ENCODE measurements at places on chromosomes 4 and X. TPM values are rescaled to one million over a fixed set of nuclear protein-coding genes. Genes with fewer than 3 reads are reported as not detected.

DNA sequence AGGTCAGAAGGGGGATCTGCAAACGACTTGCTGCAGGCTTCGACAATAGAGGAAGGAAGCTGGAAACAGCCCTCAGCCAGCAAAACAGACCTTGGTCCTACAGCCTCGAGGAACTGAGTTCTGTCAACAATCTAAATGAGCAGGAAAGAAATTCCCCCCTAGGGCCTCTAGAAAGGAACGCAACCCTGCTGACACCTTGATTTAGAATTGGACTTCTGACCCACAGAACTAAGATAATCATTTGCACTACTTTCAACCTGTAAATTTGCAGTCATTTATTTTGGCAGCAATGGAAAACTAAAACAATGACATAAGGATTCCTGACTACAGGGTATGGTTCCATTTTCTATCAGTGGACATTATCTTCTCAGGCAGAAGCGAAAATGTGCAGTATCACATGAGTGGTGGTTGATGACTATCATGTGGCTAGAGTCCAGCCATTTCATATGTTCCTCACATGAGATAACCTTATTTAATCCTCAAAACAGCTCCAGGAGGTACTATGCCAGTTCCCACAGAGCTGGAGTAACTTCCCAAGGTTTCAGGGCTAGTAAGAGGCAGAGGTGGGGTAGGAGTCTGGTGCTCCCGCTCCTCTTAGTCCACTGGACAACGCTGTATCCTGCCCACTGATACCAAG, 61.6 kb downstream of the SAT1 start:
- no peak for DNase-seq

- DNase-seq, result no peak
These were observed 13.7 kb upstream of the PHKA1 start for GRCh38 chrX:72727846-72728245.

DNA sequence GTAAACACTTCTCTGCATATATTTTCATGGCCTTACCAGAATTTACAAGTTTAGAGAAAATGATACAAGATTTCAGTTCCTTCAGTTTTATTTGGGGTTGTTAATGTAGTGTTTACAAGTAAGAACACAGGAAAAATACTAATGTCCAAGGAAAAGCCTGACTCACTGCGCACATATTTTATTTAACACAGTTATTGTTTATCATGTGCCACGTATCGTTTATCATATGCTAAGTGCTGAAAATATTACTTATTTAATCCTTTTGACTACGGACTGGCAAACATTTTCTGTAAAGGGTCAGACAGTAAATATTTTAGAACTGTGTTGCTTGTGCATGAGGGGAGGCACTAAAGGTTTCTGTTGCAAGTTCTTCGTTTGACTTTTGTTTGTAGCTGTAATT, 794 bp downstream of the HSD17B13 start:
- DNase-seq, result no peak

GRCh38 chr4:10832806-10833628, 148.4 kb upstream of the CLNK start:
- DNase-seq, result no peak

DNA sequence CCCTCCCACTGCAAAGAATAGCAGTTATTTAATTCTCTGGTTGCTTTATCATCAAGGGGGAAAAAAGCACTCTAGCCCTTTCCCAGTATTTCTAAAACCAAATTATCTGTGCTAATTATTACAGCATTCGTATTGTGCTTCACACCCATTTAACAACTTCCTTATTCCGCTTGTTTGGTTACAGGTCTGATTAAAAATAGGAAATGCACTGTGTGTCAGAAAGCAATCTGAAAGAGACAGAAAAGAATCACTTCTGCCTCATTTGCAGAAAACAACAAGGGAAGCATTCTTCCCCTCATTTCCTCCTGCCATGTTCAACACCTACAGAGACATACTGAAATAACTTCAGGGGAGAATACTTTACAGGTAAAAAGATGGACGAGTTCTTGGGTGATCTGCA, 114.9 kb upstream of the MAP3K15 start:
- DNase-seq, result no peak

- DNase-seq, result no peak
These were observed 37.5 kb upstream of the NKRF start for GRCh38 chrX:119643696-119644095.

- no peak for DNase-seq
These were observed 42.5 kb downstream of the VGLL1 start for GRCh38 chrX:136574548-136574947.

- no peak for DNase-seq
These were observed 57.0 kb downstream of the DCAF8L1 start for GRCh38 chrX:27924261-27924660.

DNA sequence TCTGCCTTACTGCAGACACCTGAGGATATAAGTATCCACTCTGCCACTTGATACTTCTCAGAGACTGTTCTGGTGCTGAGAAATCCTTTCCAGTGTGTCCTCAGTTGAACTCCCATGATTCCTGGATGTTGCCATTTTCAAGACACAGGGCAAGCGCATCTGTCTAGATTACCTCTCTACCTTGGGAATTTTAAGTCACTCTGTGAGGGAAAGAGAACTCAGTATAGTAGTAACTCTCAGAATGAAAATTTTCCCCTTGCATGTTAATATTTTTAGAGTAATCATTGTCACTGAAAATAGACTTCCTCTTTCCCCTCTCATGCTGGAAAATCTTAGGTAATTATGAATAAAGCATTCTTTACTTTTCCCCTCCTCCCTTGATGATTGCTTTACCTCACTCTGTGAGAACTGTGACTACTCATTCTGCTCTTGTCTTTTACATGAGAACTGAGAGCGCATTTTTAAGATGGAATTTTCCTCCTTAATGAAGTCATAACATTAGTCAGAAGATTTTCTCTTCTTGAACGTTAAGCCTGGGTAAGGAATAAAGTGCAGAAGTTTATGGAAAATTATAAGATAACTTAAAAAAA, 45.0 kb downstream of the TET2 start:
- DNase-seq, result no peak

- no peak for DNase-seq
These were observed 200.0 kb upstream of the NPY2R start for GRCh38 chr4:155008389-155008788.

DNA sequence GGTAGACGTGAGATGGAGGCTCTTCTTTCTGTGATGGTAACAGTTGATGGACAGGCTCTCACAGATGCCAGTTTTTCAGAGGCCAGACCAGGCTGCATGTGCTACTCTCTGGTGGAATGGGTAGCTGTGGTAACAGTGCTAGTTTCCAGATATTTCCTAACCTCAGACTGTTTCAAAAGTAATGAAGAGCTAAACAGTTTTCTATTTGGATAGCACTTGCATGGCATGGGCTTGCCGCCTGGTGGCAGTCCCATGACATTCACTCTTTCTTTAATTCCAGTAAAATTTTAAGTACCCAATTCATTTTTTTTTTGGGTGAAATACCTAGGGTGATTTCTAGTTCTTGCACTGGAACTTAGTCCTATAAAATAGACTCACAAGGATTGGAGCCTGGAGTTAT, 220.2 kb upstream of the MAD2L1 start:
- no peak for DNase-seq

DNA sequence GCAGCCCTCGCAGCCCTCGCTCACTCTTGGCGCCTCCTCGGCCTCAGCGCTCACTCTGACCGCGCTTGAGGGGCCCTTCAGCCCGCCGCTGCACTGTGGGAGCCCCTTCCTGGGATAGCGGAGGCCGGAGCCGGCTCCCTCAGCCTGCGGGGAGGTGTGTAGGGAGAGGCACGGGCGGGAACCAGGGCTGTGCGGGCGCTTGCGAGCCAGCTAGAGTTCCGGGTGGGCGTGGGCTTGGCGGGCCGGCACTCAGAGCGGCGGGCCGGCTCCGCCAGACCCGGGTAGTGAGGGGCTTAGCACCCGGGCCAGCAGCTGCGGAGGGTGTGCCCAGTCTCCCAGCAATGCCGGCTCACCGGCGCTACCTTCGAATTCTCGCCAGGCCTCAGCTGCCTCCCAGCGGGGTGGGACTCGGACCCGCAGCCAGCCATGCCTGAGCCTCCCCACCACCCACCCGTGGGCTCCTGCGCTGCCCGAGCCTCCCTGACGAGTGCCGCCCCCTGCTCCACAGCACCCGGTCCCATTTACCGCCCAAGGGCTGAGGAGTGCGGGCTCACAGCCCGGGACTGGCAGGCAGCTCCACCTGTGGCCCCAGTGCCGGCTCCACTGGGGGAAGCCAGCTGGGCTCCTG, 1.4 kb upstream of the AADAT start:
- no peak for DNase-seq

- DNase-seq, result no peak
These were observed 151.2 kb upstream of the TLL1 start for GRCh38 chr4:165721815-165722214.

DNA sequence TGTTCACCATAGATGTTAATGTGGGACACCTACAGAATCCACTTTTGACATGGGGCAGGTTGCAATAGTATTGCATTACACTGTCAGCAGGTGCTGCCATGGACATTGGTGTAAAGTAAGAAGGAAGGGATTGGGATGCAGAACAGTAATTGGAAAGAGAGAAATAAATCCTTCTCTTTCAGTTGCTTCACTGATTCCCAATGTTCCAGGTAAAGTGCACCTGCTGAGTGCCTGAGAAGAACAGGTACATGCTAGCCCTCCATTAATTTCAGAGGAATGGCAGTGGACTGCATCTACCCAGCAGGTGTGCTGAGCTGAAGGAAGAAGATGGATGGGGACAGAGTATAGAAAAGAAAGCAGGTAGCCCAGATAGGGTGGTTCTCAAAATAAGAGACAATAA, 248.5 kb downstream of the TENM3 start:
- no peak for DNase-seq

DNA sequence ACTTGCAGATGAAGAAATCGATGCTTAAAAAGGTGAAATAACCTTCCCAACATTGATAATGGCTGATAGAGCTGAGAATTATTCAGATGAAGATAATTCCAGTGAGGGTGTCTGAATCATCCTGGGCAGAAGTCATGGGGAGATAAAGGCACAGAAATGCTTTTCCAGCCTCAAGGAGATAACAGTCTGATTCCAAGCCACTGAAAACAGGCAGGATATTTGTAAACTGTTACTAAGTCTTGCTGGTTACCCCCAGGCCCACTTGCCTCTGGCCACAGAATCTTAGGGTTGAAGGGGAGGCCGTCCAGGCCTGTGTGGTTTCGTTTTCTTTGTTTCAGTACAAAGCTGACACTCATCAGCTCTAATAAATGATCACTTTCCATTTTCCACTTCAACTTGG, 158.5 kb downstream of the SH3KBP1 start:
- no peak for DNase-seq

- no peak for DNase-seq
These were observed 66.0 kb downstream of the UBE2K start for GRCh38 chr4:39763714-39764572.

DNA sequence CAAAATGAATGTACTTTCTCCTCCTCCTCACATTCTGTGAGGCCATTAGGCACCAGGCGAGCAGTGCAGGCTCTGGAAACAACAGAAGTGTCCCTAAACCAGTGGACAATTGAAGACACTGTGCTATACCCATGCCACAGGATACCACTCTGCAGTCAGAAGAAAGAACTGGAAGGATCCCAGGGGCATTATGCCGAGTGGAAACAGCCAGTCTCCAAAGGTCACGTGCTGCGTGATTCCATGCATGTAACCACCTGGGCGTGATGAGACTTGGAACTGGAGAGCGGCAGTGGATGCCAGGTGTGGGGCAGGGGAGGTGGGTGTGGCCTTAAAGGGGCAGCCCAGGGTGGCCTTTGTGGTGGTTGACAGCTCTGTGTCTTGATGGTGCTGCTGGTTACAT, 139.4 kb downstream of the EVC2 start:
- DNase-seq, result no peak

DNA sequence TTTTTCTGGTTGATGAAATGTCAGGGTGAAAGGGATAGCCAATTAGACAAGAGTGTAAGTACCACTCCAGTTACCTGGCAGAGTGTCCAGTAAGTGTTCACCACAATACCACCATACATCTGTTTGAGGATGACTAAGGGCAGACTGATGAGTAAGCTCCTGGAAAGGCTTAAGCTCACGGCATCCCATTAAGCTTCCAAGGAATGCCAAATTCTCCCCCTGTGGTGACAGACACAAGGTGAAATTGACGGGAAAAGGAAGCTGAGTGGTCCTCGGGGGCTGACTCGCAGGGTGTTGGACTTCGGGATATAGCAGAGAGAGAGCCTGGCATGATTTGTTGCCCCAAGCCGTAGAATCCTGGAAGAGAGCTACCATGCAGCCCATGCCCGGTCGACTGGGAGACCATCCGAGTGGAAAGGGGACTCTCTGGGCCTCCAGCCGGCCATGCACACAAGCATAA, 7.6 kb upstream of the BST1 start:
- DNase-seq, result no peak

- no peak for DNase-seq
These were observed 13.3 kb downstream of the OPHN1 start for GRCh38 chrX:68419975-68420374.

- no peak for DNase-seq
These were observed 38.6 kb downstream of the TRPC5OS start for GRCh38 chrX:111914398-111915090.

GRCh38 chrX:74104356-74105015, 199.5 kb upstream of the ZCCHC13 start:
- no peak for DNase-seq

DNA sequence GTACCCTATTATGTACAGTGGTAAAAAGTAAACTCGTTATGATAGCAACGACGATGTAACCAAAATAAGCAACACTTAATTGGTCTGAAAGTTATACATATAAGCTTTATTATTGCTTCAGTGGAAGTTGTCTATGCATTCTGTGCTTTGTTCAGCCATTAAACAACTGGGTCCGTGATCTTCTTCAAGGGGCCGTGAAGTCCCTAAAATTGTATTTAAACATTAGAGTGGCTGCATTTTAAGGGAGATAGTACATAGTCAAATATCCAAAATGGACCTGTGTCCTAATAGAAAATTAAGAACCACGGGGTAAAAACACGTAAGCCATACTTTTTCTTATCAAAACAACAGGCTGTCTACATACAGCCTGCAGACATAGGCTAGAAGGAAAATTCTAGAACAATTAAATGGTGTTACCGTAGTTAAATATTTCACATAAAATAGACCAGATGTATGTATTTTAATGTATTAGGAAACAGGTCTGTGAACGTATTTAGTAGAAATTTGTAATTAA, 2.1 kb downstream of the GUCY1A1 start:
- no peak for DNase-seq

DNA sequence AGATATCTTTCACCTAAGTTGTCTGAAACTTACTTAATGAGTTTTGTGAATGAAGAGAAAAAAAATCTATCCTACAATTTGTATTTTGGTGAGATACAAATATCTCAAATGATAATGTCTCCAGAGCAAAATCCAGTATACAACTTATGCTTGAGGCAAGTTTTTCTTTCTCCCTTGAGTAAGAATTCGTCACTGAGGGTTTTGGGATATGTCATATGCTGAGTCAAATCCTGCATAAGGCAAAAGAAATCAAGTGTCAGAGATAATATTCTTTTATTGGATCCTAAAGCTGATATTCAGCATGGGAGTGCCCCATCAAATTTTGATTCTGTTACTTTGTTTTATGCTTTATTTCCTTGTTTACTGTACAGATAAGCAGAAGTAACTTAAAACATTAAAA, 1308.6 kb downstream of the ARAP2 start:
- DNase-seq, result no peak

The ZBED1 gene
- 37.7 TPM for total RNA-seq

The NFXL1 gene
- total RNA-seq, result 4.3 TPM

The ARHGAP36 gene
- not detected for total RNA-seq

The HSPA4L gene
- 9.3 TPM for total RNA-seq

The MEPE gene
- not detected for total RNA-seq

The MAGEE2 gene
- 0.12 TPM for total RNA-seq

The POU4F2 gene
- total RNA-seq, result not detected

All from left cardiac atrium (tissue), 4 donors.